ENCODE measurements at places on chromosomes 7 and 10.

DNA sequence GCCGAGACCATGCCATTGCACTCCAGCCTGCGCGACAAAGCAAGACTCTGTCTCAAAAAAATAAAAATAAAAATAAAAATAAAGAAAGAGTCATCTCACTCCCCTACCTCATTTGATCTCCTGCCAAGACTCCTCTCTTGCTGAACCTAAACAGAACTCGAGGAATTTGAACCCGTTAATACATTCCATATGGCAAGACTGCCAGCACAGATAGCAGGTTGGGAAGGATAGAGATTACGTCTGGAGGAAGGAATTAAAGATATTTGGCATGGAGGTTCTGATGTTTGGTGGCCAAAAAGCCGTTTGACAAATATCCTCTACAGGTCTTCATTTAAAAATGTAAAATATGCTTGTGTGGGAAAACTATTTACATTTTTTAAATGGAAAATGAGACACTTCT, 549.6 kb downstream of the HTR7 start:
- DNase-seq = no peak

DNA sequence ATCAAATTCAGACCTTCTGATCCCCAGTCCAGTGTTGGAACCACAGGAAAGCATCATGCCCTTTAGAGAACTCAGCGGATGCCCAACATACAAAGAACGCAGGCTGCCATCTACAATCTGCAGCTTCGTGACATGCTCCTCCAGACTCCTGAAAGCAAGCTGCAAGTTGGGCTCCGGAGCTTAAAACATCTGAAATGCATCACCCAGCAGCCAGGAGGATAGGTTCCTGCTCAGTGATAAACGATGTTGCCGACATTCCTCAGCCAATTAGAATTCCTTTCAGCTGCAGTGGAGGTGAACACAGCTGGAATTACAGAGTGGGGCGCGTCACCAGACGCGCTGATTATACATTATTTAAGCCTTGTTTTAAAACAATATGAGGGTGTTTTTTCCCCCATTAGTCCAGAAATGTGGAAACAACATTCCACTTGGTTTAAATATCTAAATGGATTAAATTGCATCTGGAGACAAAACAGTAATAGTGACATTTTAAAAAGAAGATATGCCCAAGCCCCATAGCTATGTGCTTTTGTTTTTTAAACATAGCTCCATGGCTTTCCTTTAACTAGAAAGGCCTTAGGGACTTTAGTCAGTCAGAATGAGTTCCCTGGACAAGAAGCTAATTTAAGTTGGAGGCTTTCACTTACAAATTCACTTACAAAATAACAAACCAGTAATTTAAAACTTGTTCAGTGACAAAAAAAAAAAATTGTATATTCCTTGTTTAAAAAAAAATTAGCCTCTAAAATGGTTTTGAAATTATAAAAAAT, 6.3 kb downstream of the SMURF1 start:
- no peak for DNase-seq

- DNase-seq = no peak
These were observed 633.2 kb downstream of the ACTR3B start for GRCh38 chr7:153392726-153393125.

GRCh38 chr10:91197127-91197526, 23.3 kb upstream of the PCGF5 start:
- DNase-seq = no peak

DNA sequence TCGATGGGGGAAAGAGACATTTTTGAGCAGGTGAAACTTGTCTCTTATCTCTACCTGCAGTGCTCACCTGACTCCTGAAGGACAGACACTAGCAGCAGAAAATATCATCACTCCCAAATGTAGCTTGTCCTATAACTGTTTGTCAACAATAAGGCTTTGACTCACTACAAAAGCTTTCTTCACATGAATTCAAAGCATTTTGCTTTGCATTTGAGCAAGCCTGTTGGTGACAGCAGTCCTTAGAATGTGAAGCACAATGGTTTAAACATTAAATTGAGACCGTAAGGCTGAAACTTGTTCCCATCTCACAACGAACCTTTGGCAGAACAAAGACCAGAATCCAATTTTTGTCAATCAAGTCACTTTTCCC, 30.6 kb upstream of the ZNRF2 start:
- no peak for DNase-seq

GRCh38 chr7:30913821-30914515, 2.3 kb downstream of the AQP1 start:
- DNase-seq = no peak

DNA sequence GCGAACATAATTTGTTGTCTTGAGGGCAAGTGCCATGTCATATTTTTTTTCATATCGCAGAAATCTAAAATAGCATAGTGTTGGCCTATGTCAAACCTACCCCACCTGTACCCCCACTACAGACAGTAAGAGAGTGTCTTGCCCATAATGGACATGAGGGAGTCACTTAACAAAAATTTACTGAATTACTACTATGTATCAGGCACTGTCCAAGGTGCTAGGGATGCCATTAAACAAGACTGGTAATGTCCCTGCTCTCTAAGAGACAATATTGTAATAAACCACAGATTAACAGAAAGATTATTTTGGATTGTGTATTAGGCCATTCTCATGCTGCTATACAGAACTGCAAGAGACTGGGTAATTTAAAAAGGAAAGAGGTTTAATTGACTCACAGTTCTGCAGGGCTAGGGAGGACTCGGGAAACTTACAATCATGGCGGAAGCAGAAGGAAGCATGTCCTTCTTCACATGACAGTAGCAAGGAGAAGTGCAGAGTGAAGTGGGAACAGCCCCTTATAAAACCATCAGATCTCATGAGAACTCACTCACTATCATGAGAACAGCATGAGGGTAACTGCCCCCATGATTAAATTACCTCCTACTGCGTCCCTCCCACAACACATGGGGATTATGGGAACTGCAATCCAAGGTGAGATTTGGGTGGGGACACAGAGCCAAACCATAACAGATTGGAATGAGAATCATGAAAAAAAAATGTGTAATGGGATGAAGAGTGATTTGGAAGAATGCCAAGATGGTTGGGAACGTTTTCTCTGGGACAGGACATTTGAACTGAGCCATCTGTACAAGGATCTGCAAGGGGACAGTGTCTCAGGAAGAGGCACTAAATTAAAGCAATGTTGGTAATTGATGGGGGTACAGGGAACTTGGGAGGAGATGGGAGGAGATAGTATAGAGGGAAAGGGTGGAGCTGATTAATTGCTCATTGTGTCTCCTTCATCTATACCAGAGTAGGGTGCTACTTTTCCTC, 108.5 kb downstream of the FAM107B start:
- no peak for DNase-seq

DNA sequence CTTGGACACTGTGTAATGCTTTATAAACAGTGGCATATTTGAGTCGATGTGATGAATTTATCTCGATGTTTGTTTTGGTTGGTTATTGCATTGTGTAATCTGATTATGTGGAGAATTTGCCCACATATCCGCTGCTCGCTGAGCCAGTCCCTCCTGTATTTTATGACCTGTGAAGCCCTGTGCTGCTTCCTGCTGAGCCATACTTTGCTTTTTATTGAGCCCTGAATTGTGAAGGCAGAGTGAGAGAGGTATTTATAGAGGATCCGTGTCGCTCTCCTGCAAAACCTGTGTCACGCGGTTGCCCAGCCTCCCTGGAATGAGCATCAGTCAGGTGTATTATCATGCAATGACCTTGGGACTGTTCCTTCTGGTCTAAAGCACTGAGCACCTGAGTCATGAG, 253.7 kb downstream of the ARHGAP21 start:
- no peak for DNase-seq

GRCh38 chr7:610141-610530, 90.5 kb upstream of the PDGFA start:
- DNase-seq = no peak

- DNase-seq = no peak
These were observed 99.3 kb downstream of the ARHGAP22 start for GRCh38 chr10:48505394-48506112.

DNA sequence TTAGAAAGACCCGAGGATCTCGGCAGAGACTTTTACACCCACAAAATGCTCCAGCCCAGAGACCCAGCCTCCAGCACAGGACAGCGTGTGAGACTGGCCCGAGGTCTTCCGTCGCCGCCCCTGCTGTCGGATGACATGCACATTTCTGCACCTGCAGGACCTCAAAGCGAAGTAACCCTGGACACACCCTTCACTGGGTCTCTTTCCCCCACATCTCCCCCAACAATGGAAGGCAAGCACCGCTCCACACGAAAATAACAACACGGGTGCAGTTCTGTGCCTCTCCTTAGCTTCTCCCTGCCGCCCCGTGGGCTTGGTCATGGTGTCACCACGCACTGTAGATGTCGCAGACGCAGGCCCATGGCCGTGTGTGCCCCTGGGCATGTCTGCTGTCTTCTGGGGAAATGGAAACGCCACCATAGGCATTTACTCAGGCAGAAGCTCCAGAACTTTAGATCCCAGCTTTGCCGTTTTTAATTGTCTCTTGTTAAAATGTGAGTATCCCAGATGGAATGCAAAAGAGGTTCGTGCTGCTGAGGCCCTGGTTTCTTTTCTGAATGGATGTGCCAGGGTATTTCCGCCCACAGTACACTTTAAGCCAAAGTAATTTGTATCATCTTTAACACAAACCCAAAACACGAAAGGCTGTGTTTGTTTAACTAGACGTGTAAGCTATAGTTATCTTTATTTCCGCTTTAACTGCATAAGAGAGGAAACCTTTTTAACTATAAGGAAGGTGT, 237.9 kb downstream of the MGMT start:
- no peak for DNase-seq

DNA sequence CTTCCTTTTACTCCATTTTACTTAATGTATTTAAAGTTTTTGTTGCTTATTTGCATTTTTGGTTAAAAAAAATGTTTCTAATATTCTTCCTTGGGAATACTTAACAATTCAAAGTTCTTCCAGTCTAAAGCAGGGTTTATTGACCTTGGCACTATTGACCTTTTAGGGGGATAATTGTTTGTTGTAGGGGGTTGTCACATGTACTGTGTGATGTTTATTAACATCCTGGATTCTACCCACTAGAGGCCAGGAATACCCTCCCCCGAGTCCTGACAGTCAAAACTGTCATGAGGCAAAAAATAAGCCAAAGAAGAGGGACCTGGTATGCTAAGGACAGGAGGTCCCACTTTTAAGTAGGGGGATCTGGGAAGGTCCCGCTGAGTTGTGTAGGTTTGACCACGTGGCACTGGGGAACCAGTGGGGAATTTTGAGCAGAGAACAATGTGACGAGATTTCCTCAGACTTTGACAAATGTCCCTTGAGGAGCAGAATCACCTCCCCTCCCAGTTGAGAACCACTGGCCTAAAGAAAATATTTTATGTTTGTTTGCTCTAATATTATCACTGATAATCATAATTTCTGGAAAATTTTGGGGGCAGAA, 178.3 kb upstream of the PRR15 start:
- no peak for DNase-seq

GRCh38 chr10:97546456-97547270, 25.9 kb upstream of the ANKRD2 start:
- DNase-seq = no peak

- no peak for DNase-seq
These were observed 4.7 kb downstream of the MYL10 start for GRCh38 chr7:101624246-101625001.

GRCh38 chr7:29288181-29289091, 93.9 kb downstream of the CHN2 start:
- DNase-seq = no peak

GRCh38 chr10:17113889-17114540, 15.6 kb downstream of the CUBN start:
- DNase-seq = no peak

DNA sequence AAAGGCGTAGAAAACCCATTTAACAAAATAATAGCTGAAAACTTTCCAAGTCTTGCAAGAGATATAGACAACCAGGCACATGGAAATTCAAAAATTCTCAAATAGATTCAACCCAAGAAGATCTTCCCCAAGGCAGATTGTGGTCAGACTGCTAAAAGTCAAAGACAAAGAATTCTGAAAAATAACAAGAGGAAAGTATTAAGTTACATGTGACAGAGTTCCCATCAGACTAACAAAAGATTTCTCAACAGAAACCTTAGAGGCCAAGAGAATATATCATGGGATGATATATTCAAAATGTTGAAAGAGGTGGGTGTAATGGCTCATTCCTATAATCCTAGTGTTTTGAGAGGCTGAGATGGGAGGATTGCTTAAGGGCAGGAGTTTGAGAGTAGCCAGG, 59.8 kb downstream of the TMEM178B start:
- no peak for DNase-seq

- DNase-seq = no peak
These were observed 44.5 kb downstream of the CLRN3 start for GRCh38 chr10:127848226-127848625.

DNA sequence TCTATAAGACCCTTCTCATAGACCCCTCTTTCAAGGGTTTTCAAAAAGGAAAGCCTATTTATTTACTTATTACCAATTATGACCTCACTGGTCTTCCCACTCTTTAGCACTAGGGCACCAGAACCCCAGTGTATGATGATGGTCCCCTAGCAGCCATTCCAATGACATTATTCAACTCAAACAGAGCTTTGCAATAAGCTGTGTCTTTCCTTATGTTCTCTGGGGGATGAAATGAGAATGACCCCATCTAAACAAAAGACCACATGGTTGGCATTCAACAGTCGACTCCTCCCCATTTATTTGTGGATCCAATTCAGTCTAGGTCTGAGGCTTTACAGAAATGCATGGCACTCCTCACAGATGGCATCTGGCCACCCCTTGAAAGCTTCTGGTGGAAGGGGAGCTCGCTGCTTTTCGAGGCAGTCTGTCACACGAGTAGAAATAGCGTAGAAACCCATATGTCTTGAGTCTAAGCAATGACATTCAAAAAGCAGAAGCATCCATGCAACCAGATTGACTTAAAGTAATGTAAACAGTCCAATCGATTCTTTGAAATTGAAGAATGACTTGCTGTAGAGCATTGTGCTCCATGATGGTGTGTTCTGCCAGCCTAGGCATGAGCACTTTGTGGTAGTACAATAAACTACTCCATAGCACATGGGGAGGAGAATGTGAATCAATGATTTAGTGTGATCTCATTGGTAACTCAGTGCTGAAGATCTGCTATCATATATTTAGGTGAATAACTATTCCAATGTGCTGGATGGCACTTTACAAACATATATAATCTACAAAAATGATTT, 29.8 kb downstream of the NRP1 start:
- DNase-seq = no peak

DNA sequence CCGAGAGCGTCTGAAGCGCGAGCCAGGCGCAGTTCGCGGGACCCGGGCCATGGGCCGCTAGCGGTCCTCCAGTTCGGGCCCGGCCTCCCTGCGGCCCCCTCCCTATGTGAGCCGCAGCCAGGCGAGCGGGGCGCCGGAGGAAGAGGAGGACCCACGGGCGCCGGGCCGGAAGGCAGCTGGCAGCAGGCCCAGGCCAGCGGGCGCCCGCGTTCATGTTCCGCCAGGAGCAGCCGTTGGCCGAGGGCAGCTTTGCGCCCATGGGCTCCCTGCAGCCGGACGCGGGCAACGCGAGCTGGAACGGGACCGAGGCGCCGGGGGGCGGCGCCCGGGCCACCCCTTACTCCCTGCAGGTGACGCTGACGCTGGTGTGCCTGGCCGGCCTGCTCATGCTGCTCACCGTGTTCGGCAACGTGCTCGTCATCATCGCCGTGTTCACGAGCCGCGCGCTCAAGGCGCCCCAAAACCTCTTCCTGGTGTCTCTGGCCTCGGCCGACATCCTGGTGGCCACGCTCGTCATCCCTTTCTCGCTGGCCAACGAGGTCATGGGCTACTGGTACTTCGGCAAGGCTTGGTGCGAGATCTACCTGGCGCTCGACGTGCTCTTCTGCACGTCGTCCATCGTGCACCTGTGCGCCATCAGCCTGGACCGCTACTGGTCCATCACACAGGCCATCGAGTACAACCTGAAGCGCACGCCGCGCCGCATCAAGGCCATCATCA, 1.1 kb downstream of the ADRA2A start:
- no peak for DNase-seq

- DNase-seq = no peak
These were observed 1.0 kb downstream of the URGCP start for GRCh38 chr7:43905209-43905946.
